ENCODE measurements at places on chromosomes 16 and 17.

GRCh38 chr17:17739388-17740066 lies 58.3 kb downstream of the RAI1 start:
- no peak for DNase-seq

- DNase-seq = peak; percentile 9
Observed at GRCh38 chr17:10772425-10773380, 31.2 kb downstream of the TMEM238L start.

DNA sequence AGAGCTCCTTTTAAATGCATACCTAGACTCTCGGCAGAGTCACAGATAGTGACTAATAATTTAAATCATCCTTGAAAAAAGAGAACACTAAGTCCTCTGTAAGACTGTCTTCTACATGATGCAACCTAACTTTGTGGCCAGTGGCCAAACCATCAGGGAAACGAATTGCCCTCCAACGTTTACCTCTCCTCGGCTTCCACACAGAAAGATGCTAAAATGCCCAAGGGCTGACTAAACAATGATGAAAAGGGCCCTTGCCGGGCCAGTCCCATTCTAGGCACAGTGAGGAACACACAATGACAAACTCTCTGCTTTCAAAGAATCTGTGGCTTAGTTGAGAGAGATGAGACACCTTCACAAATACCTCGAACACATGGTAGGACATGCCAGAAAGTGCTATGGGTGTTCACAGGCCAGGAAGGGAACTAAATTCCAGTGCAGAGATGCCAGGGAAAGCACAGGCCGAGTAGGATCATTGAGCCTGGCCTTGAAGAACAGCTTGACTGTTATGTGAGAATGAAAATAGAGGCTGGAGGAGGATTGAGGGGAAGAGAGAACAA lies 35.3 kb upstream of the PITPNM3 start:
- DNase-seq = no peak

DNA sequence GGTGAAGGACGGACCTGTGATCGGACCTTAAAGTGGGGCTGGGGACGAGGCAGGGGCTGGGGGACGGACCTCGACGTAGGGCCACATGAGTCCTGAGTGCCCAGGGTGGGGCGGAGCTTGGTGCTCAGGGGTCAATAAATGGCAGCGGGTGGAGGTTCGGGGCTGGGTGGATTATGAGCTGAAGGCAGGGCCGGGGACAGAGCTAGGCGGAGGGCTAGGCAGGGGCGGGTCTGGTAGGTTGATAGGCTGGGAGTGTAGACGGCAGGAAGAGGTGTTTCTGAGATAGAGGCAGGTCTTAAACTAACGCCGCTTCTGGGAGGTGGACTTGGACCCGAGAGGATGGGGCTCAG lies 733 bp downstream of the CHRNB1 start:
- DNase-seq = no peak

DNA sequence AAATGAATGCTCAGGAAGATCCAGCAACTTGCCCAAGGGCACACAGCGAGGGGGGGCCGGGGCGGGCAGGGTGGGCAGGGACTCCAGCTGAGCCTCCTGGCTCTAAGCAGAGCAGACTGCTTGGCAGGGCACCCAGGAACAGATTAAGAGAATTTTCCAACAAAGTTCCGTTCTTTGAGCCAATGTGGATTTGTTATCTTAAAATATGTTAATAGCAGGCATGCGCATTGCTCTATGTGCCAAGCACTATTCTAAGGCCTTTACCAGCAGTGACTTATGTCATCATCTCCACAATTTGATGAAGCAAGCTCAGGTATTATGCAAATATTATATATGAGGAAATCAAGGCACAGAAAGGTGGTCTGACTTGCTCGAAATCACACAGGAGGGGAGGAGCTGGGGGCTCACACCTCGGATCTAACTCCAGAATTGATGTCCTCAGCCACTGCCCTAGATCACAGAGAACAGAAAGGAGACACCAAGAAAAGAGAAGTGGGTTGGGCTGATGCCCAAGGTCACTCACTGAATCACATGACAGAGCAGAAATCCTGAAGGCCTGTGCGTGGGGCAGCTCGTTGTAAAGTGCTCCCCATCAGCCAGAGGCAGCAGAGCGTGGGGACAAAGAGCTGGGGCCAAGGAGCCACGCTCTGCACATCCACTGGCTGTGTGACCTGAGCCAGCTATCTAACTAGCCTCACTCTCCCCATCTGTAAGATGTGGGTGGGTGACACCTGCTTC lies 23.2 kb upstream of the MEAK7 start:
- DNase-seq = no peak

DNA sequence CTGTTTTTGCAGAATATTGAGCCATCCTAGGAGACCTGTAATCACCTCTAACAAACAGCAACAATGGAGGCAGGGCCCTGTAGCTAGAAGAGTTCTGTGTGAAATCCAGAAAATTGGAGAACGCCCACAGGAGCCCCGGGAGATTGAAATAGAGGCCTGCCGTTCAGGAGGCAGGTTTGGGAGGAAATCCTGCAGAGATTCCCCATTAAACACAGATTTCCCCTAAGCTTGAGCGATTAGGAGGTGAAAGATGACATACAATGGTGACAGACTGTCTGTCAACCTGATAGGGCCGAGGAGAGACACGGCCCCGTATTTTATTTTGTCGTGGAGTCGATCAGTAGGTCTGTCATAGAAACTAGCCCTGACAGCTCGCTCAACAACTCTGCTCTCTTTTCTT lies 18.2 kb downstream of the CDK5RAP3 start:
- DNase-seq = no peak

All from NK-92 treated with Interleukin-12 subunit alpha and Interleukin-12 subunit beta, amount 100 ng/mL, for 24 hours (cell line).